Activated T-helper 1 cell treated with anti-CD3 and anti-CD28 coated beads, Interleukin-2, amount 50 U/mL, for 16 hours (primary cell): ENCODE measurements at places on chromosomes 2 and 18.

- DNase-seq = no peak
These were observed 358.5 kb upstream of the HNRNPA3 start for GRCh38 chr2:176854062-176854461.

DNA sequence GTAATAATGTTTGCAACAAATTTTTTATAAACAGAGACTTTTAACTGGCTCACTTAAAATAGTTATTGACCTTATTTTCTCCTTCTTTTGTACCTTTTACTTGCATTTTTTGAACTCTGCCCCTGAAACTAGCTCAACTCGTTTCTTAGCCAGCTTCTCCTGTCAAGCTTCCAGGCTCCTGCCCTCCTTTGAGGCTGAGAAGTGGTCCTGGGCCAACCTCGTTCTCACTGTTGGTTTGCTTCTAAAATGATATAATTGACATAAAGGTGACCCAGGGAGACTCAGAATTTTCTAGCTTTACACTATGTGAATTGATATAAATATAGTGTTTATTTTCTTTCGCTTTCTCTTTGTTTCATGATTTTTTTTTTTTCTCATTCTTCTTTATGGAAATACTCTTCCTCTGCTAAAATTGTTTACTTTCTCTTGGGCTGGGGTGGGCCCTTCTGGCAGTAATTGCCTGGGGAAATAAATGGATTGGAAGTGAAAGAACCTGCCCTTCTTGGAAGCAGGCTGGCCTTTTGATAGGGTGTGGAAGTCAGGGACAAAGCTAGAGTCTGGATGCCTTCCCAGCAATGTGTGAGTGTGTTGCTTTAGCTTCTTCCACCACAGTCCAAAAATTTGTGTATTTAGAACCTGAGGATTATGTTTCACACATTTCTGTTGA lies 30.7 kb downstream of the GPD2 start:
- no peak for DNase-seq

DNA sequence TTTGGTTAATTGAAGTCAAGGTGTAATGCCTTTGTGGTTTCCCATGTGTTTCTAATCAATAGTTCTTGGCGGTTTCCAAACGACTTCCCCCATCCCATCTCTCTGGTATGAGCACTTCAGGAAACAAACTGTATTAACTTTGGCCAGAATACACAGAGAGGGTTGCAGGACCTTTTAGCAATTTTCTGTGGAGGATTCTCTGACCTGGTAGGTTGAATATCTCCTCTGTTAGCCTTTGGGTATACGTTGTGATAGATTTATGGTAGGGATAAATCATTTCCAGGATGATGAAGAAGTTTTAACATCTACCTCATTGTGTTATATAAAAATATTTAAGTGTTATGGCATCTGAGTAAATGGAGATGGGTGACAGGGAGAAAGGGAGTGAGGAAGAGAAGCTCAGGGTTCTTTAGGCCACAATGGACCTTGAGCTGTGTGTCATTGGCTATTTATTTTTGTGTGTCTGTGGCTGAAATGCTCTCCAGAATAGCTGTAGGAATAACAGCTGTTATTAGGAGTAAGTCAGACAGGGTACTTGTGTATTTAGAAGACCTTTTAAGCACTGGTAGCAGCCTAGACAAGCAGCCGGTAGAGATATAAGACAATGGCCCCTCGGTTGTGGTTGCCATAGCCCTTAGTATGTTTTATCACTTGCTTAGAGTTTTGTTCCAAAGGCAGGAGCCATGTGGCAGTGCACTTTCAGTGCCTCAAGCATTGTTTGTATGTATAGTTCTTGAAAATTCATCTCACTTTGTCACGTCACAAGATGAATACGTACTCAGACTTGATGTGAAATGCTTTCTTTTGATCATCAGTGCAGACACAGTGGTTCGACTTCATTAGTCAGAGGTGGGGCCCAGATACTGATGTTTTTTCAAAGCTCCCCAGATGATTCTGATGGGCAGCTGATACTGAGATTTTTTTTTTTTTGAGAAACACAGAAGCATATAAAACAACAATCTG lies 91.1 kb downstream of the FMNL2 start:
- no peak for DNase-seq

DNA sequence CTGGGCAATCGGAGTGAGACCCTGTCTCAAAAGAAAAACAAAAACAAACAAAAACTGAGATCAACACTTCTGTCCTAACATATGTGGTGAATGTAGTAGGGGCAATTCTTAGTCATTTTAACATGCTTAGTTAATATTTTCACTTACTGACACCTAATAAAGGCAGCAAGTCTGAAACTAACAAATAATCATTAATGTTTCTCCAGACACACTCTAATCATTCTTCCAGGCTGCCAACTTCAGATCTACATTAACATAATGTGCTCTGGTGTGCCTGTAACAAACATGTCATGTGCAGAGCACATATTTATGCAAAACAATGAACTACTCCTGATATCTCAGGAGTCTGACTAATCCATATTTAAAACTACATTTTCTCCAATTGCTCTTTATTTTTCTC lies 6.0 kb downstream of the KRCC1 start:
- DNase-seq = no peak

- no peak for DNase-seq
These were observed 62.8 kb downstream of the MEX3C start for GRCh38 chr18:51134721-51135120.

DNA sequence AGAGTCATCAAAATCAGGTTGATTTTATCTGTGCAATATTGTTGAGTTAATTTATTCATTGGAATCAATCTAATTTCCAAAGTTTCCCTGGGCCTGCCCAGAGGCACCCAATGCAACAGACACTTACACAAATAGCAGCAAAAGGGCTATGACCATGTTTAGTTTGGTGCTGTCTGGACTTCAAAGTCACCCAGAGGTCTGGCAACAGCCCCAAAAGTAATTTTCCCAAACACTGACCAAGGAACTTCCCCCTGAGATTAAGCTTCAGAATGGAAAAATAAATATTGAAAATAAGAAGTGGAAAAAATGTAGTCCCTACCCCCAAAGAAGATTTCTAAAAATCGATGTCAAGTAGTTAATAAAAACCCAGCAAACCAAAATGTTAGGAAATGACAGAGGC lies 70.9 kb upstream of the RNF152 start:
- DNase-seq = no peak

GRCh38 chr2:160612266-160612856 lies 118.8 kb upstream of the RBMS1 start:
- no peak for DNase-seq

GRCh38 chr18:43887491-43887890 lies 610.2 kb upstream of the SYT4 start:
- no peak for DNase-seq

GRCh38 chr2:165448406-165448805 lies 21.1 kb upstream of the CSRNP3 start:
- DNase-seq = no peak

GRCh38 chr2:20236496-20236895 lies 11.6 kb upstream of the SDC1 start:
- DNase-seq = no peak

GRCh38 chr18:79218605-79219190 lies 149.5 kb downstream of the ATP9B start:
- DNase-seq = no peak

DNA sequence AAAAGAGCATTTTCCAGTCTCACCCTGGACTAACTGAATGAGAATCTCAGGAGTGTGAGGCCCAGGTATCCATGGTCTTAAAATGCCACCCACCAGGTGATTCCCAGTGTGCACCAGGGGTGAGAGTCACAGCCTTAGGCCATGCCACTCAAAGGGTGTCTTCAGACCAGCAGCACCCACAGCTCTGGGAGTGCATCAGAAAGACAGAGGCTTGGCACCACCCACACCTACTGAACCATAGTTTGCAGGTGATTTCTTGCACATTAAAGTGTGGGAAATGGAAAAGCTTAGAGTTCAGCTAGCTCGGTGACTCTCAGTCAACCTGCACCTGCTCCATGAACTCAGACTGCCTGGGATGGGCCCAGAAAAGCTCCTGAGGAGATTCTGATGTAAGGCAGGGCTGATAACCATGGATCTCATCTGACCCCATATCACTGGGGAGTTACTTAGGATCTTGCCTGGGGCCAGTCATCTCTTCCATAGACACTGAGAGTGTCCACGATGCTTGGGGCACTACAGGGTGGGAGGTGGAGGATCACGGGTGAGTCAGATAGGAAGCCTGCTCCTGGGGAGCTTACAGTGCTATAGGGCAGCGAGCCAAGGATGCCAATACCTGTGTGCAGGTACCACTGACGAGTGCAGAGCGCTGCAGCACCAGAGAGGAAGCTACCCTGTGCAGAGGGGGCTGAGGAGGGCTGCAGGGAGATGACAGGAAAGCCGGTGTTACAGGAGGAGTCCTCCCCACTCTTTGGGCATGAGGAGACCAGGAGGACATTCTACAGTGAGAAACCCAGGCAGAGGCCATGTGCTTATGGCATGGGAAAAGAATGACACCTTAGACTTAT lies 4.6 kb downstream of the IL37 start:
- DNase-seq = no peak

GRCh38 chr18:74284980-74285355 lies 6.8 kb downstream of the CYB5A start:
- DNase-seq = no peak

- no peak for DNase-seq
These were observed 186.4 kb downstream of the EPHA4 start for GRCh38 chr2:221385716-221386115.

DNA sequence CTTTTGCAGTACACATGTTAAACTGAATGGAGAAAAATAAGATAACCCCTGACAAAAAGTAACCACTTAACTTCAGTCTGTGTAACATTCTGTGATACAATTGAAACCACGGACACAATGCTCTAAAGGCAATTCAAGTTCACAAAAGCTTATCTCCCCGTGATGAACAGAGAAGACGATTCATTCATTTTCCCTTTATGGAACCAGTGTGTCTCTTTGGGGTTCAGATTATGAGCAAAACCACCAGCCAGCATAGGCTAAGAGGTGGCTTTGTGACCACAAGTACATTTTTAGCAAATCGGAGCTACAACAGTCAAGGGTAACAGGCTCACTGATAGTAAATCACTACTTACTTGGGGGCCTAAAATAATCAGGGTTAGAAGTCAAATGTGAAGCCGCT lies 120.6 kb upstream of the SMAD7 start:
- no peak for DNase-seq

- DNase-seq = no peak
These were observed 587 bp upstream of the TANK start for GRCh38 chr2:161159456-161160225.

DNA sequence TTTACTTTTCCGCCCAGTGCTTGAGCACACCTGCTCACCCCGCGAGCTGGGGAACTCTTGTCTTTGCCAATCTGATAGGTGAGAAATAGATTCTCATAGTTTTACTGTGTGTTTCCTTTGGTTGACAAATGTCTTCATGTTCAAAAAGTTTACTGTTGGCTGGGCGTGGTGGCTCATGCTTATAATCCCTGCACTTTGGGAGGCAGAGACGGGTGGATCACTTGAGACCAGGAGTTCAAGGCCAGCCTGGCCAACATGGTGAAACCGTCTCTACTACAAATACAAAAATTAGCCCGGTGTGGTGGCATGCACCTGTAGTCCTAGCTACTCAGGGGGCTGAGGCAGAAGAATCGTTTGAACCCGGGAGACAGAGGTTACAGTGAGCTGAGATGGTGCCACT lies 10.3 kb downstream of the ODC1 start:
- no peak for DNase-seq

DNA sequence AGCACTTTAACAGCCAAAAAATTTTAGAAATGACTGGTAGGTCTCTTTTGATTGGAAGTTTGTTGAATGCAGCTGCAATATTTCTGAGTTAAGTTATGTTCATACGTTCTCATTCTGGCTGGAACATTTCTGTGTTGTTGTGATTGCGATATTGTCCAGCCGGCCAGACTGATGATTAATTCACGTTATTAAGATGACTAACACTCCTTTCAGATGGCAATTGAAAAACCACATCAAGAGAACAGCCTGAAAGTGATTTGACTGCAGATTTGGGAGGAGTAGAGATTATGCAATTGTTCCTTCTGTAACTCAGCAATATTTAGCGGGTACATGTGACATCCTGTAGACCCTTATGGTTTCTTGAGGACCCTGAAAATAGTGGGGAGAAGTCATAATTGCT lies 133.7 kb downstream of the FBXO15 start:
- DNase-seq = no peak

- DNase-seq = no peak
These were observed 204.2 kb upstream of the FOSL2 start for GRCh38 chr2:28188436-28188835.
